ENCODE measurements at places on chromosomes 4 and X.

DNA sequence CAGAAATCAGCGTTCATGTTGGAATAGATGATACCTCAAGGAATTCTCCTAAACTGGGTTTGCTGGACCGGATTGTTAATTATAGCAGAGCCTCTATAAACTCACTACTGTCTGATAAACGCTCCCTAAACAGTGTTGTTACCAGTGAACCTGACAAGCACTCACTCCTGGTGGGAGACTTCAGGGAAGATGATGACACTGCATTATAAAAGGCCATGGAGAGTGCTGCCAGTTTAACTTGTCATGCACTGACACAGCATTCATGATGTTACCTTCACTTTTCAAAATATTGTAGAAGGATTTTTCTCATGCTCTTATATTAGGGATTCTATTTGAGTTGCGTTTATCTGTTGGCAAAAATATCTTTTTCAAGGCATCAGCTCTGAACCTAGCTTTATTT, 57.7 kb upstream of the PGK1 start:
- no peak for DNase-seq

DNA sequence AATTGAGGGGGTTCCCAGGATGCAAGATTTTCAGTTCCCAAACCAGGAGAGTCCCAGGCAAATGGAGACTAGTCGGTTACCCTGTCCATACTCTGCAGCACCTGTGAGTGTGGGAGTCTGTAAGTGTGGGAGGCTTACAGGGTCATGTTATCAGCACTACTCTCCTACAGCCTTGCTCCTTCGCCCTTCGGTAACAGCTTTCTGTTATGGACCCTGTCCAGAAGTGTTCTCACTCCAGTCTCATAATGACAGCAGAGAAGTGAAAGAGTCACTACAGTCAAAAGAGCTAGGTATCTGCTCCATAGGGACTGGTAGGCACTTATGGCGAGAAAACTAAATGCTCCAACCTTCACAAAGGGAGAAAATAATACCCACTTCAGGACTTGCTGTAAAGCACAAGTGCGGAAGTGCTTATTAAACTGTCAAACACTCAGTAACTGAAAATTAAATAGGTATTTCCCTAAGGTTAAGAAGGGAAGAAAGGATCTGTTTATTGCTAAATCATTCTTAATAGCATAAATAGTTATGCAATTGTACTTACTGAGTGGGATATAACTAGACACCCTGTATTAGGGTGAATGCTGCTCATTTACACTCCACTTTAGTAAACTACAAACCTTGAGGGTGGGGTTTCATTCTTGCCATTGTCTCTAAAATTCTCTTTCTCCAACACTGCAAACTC, 2.7 kb upstream of the ADH7 start:
- DNase-seq = no peak

GRCh38 chr4:107129076-107129475, 93.0 kb upstream of the DKK2 start:
- no peak for DNase-seq

- no peak for DNase-seq
These were observed 70.9 kb downstream of the CYTL1 start for GRCh38 chr4:4948370-4948769.

- DNase-seq = no peak
These were observed 127.4 kb downstream of the HMX1 start for GRCh38 chr4:8744083-8744805.

- DNase-seq = no peak
These were observed 17.8 kb upstream of the PAGE2B start for GRCh38 chrX:55056820-55057674.

GRCh38 chr4:145531223-145531622, 49.6 kb downstream of the SMAD1 start:
- peak; percentile 40 for DNase-seq

- DNase-seq = no peak
These were observed 19.6 kb upstream of the CHM start for GRCh38 chrX:86066998-86067397.

DNA sequence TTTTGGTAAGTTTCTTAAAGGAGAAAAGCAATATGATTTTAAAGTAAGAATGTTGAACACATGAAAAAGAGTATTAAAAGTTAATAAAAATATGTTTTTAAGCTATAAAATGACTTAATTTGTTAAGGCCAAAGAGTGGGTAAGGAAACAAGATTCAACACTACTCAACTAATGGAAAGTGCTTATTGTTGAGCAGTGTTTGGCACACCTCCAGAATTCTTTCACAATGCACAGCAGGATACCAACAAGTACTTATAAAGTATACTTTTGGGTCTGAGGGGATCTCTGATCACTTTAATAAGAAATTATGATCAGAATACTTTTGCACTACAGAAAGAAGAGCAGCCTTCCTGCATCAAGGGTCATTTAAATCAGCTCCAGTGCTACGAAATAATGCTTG, 5.9 kb downstream of the LAMP2 start:
- no peak for DNase-seq

- DNase-seq = no peak
These were observed 296 bp upstream of the ADGRL3 start for GRCh38 chr4:61199873-61200186.

DNA sequence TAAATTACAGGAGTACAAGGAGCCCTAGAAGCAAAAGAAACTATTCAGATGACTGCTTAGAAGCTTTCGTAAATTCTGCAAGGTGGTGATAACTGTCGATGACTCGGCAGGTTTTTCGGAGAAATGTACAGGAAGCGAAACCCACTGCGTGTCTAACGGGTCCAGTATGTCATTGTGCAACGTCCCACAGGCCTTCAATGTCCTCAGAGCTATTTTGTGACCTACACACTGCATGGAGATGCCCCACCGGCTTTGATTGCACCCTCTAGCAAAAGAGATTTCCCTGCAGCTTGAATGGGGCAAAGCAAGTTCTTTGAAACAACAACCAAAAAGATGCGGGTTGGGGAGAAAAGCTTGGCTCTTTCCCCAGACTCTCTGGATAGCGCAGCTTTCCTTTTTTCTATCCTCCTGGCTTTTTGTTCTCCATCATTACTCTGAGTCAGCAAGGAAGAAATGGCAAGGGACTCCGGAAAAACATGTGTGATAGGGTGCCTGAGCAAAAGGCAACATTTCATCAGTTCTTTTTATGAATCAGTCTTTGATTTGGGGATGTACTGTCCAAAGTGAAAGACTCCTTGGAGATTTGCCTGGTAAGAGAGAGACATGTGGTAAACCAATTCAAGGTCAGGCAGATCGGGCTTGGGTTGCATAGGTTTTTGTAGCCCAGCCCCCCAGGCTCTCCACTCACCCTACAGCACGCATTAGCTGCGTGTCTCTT, 112.0 kb upstream of the TBL1X start:
- no peak for DNase-seq

DNA sequence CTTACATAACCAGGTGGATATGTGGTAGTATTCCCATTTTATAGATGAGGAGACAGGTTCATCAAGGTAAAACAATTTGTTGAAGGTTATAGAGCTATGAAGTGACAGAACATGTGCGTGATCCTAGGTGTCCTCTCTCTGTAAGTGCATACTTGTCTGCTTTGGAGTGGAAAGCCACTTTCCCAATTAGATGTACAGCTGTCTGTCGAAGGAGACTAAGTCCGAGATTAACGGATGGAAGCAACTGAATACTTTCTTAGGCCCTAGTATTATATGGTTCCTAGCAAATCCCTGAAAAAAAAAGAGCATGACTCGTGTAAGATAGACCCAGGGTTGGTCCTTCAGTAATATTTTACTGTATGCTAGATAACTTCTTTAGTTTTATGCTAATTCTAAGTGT, 19.7 kb downstream of the TMEM131L start:
- no peak for DNase-seq

DNA sequence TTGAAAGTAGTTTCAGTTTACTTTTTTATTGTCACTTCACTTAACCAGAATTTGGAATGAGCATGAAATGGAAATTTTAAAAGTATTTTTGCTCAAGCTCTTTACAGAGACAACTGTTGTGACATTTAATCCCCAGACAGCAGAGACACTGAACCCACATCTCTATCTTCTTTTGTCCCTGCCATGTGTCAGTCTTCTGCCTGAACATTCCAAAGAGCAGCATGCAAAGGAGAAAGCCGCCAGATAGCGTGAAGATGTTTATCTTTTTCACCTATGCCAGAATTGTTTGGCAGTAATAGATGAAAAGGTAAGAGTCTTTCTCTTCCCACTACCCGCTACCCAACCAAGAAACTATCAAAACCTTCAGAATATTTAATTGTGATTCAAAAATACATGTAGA, 46.8 kb downstream of the NDNF start:
- DNase-seq = no peak

DNA sequence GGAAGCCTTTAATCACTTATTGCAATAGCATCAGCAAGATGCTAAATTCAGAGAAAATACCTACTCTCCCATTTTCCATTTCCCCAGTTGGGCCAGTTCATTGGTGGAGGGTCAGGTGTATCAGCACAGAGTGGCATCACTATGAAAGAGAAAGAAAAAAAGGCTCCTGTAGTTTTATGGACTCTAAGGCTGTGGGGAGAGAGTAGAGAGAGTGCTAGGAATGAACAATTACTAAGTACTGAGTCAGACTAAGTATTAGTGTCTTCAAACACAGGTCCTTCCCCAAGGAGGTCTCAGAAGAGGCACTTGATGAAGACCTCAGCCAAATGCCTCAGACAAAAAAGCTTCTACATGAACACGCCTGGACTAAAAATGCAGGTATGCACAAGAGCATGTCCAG, 1061.9 kb downstream of the FSTL5 start:
- no peak for DNase-seq

GRCh38 chr4:136855886-136856285, 676.4 kb downstream of the PCDH18 start:
- no peak for DNase-seq

GRCh38 chrX:3450881-3451570, 104.6 kb upstream of the MXRA5 start:
- no peak for DNase-seq

GRCh38 chr4:76821641-76822040, 76.3 kb downstream of the SOWAHB start:
- DNase-seq = no peak

- no peak for DNase-seq
These were observed 36.9 kb downstream of the ANKRD17 start for GRCh38 chr4:73221734-73222133.

GRCh38 chr4:30753316-30753715, 33.1 kb downstream of the PCDH7 start:
- no peak for DNase-seq

GRCh38 chrX:2316534-2316933, 184.2 kb downstream of the DHRSX start:
- no peak for DNase-seq

- no peak for DNase-seq
These were observed 63.8 kb downstream of the DLG3 start for GRCh38 chrX:70508296-70508911.

GRCh38 chr4:92516450-92516849, 212.7 kb downstream of the GRID2 start:
- DNase-seq = no peak

DNA sequence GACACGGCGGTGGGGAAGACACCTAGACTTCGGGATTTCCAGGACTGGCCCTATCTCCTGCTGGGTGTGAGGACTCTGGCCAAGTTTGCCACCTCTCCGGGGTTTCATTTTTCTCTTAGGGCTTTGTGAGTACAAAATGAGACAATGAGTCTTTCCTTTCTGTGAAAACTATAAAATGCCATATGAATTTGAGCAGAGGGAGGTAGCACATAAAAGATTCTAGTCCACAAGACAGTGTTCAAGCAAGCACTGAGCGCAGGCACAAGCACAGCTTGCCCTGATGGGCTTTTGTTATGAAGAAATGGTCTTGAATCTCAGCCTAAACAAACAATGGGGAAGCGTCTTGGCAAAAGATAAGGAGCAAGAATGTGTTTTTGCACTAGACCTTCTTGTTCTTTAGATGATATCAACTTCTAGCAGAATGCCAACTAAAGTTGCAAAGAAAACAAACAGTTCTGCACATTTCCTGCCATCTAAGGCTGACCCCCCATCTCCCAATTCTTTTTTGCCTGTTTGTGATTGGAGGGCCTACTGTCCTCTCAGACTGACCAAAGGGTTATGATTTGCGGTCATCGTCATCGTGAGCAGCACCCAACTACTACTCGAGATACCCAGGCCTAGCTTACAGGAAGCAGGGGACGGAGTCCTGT, 73.0 kb upstream of the ZNF518B start:
- no peak for DNase-seq

DNA sequence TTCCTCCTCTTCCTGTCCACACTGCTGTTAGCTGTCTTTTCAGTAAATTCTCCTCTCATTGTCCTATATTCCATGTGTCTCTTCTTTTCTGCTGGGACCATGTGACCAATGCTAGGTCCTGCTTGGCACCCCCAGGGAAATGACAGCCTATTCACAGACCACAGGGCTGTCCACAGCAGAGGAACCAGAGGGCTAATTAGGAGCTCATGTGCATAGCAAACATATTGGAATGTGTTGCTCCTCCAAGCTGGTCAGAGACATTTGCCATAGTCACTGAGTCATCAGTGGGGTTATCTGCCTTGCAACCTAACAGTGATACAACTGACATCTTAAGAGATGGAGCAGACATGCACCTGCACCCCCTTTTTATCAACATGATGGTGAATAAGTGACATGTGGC, 67.9 kb upstream of the PUDP start:
- DNase-seq = no peak

- DNase-seq = no peak
These were observed 32.4 kb upstream of the MYOZ2 start for GRCh38 chr4:119103263-119103662.

GRCh38 chr4:120057416-120057815, 9.2 kb downstream of the MAD2L1 start:
- no peak for DNase-seq

DNA sequence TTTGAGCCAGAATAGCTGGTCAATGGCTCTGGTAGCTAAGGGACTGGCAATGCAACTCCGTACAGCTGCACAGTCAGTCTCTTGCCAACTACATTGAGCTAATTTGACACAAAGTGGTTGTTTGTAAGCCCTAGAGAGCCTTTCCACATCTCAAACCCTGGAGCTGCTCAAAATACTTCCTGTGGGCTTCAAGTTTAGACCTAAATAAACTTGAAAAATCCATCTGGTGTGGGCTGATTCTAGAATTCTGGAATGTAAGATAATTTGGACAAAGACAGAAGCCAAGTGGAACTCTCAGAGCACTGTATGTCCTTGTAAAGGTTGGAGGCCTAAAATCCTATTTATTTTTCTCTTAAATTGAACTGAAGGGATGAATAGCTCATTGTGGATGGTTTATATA, 380.8 kb downstream of the SPRY1 start:
- no peak for DNase-seq

DNA sequence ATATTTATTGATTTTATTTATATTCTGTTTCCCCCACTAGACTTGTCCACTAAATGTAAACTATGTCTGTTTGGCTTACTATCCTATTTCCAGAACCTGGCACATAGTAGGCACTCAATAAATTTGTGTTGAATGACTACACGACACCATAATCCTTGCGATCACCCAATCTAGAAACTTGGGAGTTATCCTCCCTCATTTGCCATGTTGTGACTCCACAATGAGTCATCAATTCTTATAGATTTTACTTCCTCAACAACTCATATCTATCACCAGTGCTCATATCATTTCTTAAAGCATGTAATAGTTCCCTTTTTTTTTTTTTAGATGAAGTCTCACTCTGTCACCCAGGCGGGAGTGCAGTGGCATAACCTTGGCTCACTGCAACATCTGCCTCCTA, 39.9 kb upstream of the VAMP7 start:
- DNase-seq = no peak

GRCh38 chr4:41379230-41379629, 122.5 kb downstream of the UCHL1 start:
- DNase-seq = no peak

All from midbrain (tissue), 1 donor.